Activated CD8-positive, alpha-beta T cell treated with anti-CD3 and anti-CD28 coated beads for 36 hours (primary cell): ENCODE measurements at places on chromosomes 2 and 18. TPM values are rescaled to one million over a fixed set of nuclear protein-coding genes. Genes with fewer than 3 reads are reported as not detected.

CCDC142 gene
- total RNA-seq: 7.2 TPM

- no peak for DNase-seq
Observed at GRCh38 chr2:141806090-141806489, 324.7 kb downstream of the LRP1B start.

- peak; percentile 5 for DNase-seq
Observed at GRCh38 chr2:193377789-193378188, 1183.1 kb upstream of the TMEFF2 start.

DNA sequence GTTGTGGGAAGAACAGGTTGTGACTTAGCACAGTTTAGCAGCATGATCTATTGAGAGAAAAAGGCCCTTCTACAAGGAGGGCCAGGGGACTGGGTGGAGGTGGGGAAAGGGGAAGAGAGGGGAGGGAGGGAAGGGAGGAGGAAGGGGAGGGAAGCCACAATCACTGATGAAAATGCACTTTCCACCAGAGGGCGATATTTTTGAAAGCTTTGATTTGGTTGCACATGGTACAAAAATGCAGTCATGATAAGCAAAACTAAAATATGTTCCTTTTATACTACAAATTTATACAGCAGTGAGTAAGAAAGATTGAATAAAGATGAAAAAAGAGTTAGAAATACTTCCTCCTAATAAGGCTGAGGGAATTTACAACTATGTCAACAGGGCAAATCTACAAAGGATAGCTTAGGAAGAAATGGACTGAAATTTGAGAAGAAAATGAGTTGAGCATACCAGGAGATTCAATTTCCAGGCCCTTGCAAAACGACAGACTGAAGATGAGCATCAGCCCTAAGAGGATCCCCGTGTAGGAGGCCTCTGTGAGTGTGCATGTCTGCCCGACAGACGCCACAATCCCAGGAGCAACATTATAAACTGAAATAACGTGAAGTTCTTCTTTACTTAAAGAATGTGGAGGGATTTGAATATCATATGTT is 17.2 kb downstream of the SH3YL1 start:
- DNase-seq: peak; percentile 37

- peak; percentile 57 for DNase-seq
Observed at GRCh38 chr2:189658306-189659212, 2.7 kb upstream of the ASNSD1 start.

DNA sequence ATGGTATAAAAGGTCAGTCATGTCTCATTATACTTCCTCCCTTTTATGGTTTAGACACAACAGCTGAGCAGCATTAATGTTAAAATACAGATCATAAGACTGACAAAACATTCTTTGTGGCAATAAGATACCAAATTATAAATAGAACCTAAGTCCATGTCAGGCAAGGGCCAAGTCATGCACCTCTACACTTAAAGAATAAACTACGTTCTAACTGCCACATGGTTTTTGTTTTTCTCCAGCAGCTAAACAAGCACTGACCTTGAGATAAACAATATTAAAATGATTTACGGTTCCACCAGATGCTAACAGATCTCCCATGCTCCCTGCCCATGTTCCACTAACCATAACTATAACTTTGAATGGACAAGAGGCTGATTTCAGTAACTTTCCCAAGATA is 368.6 kb upstream of the TFPI start:
- DNase-seq: no peak

DNA sequence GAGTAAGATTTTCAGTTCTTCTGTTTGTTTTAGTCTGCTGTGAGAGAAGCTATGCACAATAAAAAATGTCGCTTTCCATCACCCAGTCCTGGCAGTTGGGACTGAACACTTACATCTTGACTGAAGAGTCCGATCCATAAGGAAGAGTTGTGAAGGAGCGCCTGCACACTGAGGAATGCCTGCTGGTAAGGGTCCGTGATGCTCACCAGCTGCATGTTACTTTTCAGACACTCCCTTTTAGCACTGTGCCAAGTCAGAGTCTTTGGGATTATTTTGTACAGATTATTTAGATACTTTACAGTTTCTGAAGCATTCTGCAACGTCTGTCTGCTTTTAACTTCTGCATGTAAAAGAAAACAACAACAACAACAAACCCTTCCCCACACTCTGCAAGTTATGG is 42.6 kb upstream of the CD302 start:
- no peak for DNase-seq

ACADL gene
- total RNA-seq: not detected

- no peak for DNase-seq
Observed at GRCh38 chr2:196181484-196181883, 10.1 kb upstream of the STK17B start.

GRCh38 chr2:132390076-132390475 is 26.5 kb upstream of the GPR39 start:
- no peak for DNase-seq

- DNase-seq: no peak
Observed at GRCh38 chr2:147679191-147679954, 165.5 kb upstream of the ACVR2A start.

DNA sequence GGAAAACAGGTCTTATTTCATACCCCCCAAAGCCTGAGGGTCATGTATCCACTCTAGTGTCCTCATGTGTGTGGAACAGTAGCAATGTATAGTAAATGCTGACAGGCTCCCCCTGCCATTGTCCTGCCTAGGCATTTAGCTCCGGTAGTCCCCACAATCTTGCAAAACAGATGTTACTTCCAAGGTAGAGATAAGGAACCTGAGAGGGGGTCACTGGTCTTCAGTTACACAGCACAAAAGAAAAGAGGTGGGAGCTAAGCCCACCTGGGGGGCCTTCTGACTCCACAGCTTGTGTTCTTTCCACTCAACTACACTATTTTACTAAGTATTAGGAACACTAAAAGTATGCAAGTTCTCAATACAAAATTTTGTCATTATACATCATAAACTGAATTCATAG is 17.4 kb upstream of the FECH start:
- DNase-seq: no peak

DNA sequence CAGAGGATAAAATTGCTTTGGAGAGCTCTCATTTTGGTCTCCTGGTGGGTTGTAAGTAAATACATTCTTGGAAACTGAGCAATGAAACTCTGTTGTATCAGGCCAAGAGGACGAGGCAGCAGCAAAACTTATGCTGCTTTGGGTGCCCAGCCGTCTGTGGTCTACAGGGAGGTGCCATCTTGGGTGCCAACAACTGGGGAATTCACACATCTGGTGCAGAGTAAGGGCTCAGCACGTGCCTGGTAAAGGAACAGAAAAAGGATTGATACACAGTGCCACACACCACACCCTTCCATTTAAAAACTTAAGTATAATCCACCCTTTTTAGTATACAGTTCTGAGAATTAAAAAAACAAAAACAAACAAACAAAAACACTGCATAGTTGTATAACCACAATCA is 221.9 kb downstream of the TSN start:
- DNase-seq: no peak

GRCh38 chr2:98727369-98728087 is 3.4 kb downstream of the MGAT4A start:
- DNase-seq: no peak

GRCh38 chr2:144356402-144356801 is 163.5 kb downstream of the ZEB2 start:
- DNase-seq: no peak

GRCh38 chr2:24509840-24510239 is 18.8 kb downstream of the NCOA1 start:
- no peak for DNase-seq

- DNase-seq: peak; percentile 47
Observed at GRCh38 chr2:20422402-20423271, 24.2 kb upstream of the RHOB start.

- peak; percentile 40 for DNase-seq
Observed at GRCh38 chr2:31413862-31414550, 536 bp downstream of the XDH start.

DNA sequence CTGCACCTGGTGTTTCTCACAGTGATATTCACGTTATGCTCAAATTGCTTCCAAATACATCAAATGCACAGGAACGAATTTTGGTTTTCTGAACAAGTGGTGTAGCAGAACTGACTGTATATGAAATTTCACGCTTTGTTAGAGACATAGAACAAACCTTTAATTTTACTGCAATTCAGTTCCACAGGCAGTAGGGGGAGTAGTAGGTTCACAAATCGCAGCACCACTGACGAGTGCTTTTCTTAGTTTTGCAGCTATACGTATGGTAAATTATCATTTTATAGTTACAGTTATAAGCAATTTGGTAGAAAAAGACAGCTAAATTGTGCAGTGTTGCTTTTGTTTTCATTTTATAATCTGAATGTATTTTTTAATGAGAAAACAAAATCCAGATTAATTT is 113.3 kb downstream of the KIAA1328 start:
- DNase-seq: no peak

GRCh38 chr18:33755931-33756560 is 178.0 kb downstream of the ASXL3 start:
- no peak for DNase-seq

GRCh38 chr2:148756292-148756975 is 111.9 kb downstream of the EPC2 start:
- DNase-seq: no peak

SF3B1 gene
- total RNA-seq: 235 TPM

- DNase-seq: no peak
Observed at GRCh38 chr2:45282646-45283045, 273.4 kb upstream of the SIX2 start.

BCL2 gene
- 104 TPM for total RNA-seq

IL18RAP gene
- total RNA-seq: 6.0 TPM

WNT6 gene
- 0.34 TPM for total RNA-seq

SERPINB3 gene
- total RNA-seq: not detected

DNA sequence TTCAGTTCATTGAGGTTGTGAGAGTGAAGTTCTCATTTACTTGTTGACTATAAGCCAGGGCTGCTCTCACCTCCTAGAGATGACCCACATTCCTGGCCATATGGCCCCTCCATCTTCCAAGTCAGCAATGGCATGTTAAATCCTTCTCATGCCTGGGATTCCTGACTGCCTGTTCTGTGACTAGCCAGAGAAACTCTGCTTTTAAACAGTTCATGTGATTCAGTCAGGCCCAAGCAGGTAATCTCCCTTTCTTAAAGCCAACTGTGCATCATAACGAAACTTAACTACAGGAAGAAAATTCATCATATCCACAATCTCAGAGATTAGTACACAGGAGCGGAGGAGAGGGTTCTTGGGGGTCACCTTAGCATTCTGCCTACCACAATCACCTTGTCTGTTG is 11.5 kb downstream of the DPP4 start:
- DNase-seq: no peak

- no peak for DNase-seq
Observed at GRCh38 chr2:132652474-132652873, 17.5 kb downstream of the LYPD1 start.

PRSS56 gene
- total RNA-seq: not detected

DNA sequence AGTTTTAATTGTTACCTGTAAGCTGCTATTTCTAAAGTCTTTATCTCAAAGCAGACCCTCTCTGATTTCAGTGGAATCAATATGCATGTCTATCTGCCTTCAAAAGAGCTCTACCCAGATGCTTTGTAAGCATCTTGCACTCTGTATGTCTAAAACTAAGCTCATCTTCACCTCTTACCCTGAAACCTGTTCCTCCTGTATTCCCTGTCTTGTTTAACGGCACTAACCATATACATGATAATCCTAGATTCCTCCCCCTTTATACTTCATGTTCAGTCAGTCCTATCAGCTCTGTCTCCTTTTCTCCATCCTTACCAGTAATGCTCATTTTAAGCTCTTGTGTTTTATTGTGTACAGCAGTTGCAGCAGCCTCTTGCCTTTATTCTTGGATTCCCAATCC is 12.8 kb downstream of the ZC3H15 start:
- no peak for DNase-seq

ARHGAP15 gene
- 72.8 TPM for total RNA-seq

DYNC1I2 gene
- total RNA-seq: 40.0 TPM

GRCh38 chr2:221283896-221284545 is 288.1 kb downstream of the EPHA4 start:
- no peak for DNase-seq

LYPD6B gene
- total RNA-seq: not detected

WDR12 gene
- 131 TPM for total RNA-seq
